ENCODE measurements at places on chromosomes 16 and 17.

DNA sequence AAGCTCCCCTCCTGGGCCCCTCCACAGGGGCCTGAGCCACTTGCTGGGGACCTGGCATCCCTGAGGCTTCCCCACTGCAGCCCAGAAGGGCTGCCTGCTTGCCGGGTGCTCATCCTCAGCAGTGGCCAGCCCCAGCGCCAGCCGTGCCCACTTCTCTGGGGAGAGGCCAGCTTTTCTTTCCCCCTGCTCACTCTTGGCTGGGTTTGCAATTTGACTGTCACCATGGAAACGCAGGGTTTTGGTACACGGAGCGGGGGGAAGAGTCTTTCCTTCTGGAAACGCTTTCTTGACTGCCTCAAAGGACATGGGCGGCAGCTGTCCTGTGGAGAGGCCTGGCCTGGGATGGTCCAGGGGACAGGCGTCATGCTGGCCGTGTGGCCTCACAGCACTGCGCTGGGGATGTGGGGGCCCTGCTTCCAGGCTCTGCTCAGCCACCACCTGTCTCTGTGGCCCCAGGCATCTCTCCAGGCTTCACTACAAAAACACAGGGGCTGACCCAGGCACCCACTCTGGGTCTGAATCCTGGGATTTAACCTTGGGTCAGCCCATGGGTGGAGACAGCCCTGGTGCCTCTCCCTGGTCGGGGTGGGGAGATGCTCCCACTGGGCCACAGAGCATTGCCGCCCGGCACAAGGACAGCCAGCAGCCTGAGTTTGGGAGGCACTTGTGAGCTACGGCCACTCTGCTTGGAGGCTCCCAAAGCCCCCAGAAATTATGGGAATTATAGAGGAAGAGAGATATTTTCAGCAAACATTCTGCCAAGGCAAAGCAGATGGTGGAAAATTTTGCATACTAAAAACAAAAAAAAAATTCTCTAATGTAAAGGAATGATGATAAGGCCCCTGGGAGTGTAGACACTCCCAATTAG is 45.9 kb upstream of the DOC2B start:
- no peak for DNase-seq

- no peak for DNase-seq
Observed at GRCh38 chr17:16987066-16987829, 15.3 kb upstream of the TNFRSF13B start.

- no peak for DNase-seq
Observed at GRCh38 chr17:82840431-82840831, 609 bp upstream of the ZNF750 start.

DNA sequence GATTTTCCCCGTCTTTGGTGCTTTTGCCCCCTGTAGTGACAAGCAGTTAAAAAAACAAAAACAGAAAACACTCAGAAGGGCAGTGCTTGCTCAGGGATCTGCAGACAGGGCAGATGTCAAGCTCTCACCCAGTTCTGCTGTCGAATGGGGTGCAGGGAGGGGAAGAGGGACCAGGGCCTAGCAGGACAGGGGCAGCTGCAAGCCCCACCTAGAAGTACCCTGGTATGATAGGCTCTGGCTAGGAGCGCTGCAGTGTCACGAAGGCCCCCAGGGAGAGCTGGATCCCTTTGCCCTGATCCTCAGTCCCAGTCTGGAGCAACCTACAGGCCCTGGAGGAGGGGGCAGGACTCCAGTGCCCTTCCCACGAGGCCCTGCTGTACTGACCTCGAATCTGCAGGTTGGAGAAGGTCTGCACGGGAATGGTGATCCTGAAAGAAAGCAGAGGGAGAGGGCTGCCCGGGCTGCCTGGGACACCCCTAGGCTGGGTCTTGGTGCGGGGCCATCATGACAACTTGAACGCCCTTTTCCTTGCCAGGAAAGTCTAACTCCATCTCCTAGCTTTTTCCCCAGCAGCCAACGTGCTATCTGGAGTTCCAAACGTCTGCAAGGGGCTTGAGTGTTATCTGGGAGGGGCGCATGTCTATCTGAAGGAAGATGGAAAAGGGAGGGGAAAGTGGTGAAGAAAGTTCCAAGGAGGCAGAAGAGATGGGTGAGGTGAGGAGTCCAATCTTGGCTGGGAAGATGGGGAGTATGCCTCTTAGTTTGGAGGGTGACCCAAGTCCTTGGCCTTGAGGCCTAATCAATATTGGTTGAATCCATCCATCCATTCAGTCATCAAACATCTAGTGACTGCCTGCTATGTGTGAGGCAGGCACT is 4.8 kb downstream of the GFAP start:
- no peak for DNase-seq

GRCh38 chr16:27639561-27640276 is 89.8 kb downstream of the KATNIP start:
- DNase-seq: no peak

DNA sequence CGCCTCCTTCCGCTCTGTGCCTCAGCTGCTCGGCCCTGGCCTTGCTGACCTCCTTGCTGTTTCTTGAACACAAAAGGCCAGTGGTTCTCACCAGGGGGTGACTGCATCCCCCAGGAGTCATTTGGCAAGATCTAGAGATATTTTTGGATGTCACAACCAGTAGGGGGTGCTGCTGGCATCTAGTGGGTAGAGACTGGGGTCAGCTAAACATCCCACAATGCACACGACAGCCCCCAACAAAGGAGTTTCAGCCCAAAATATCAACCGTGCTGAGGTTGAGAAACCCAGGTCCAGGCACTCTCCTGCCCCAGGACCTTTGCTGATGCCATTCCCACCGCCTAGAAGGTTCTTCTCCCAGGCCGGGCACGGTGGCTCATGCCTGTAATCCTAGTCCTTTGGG is 39.7 kb downstream of the ABCC6 start:
- DNase-seq: no peak

- DNase-seq: no peak
Observed at GRCh38 chr16:64933885-64934284, 188.0 kb downstream of the CDH11 start.

DNA sequence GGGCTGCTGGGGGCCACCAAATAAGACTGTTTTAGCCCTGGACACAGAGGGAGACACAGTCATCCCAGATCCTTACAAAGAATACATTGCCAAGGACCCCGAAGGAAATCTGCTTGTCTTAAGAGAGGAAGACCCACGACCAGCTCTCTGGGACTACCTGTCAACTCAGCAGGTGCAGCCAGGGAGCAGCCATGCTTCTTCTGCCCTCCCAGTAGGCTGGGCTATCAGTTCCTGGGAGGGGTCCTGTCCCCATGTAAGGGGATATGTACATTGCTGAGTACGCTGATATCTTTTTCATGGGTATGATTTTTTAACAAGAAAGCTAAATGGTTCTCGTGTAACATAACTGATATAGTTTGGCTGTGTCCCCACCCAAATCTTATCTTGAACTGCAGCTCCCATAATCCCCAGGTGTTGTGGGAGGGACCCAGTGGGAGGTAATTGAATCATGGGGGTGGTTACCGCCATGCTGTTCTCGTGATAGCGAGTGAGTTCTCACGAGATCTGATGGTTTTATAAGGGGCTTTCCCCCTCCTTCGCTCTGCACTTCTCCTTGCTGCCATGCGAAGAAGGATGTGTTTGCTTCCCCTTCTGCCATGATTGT is 11.3 kb downstream of the SSTR2 start:
- DNase-seq: no peak

- DNase-seq: no peak
Observed at GRCh38 chr16:86929057-86929871, 350.9 kb downstream of the FOXL1 start.

GRCh38 chr16:54462771-54463170 is 176.2 kb upstream of the IRX3 start:
- no peak for DNase-seq

DNA sequence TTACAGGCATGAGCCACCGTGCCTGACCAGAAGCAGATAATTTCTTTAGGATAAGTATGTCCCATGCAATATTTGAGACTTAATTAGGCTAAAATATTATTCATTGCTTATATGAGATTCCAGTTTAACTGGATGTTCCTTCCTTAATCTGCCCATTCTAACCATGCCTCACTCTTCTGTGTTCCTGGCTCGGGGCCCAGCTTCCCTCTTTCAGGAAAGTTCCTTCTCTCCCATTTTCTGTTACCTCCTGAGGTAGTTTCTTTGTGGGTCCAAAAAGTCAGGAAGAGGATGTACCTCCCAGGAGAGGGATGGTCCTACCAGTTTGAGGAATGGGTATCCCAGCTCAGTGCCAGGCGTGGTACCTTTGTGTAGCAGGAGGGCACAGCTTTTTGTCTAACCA is 23.3 kb downstream of the UNK start:
- no peak for DNase-seq

DNA sequence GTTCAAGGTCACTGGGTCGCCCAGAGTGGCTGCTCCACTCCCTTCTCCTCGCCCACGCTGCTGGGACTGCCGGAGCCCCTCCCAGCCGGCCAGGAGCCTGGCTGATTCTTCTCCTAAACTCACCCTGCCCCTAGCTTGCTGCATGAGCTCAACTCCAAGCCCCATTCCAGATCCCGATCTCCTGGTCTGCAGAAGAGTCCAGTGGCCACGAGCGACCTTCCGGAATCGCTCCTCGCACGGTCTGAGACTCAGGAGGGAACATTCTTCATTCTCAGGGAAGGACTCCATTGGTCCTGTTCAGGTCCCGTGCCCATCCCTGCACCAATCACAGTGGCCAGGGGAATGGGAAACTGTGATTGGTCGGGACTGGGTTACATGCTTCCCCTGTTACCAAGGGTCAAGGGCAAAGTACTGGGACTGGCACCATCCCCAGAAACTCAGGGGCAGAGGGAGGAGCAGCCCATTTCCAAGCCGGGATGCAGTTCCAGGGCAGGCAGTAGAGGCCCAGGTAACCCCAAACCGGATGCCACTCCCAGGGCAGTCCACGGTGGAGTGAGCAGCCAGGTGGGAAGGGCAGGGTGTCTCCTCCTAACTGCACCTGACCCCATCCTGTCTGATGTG is 24.5 kb upstream of the CIBAR2 start:
- DNase-seq: no peak

DNA sequence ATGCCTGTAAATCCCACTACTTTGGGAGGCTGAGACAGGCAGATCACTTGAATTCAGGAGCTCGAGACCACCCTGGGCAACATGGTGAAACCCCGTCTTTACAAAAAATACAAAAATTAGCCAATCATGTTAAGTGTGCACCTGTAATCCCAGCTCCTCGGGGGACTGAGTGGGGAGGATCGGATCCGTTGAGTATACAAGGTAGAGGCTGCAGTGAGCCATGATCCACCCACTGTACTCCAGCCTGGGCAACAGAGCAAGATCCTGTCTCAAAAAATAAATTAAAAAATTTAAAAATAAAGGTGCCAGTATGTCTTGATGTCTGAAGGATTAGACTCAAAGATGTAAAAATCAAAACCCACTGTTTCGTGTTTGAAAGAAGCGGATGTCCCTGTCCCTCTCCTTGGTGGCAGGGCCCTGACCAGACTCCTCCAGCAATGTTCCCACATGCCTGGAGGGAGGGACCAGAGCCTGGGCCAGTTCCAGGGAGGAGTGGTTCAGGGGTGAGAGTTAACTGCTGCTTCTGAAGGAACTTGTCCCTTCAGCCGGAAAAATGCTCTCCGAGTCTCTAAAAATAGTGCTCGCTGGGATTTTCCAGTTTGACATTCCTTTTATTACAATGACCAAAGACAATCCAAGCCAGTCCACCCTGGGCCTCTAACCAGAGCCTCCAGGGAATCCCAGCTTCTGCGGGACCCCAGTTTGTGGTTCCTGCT is 9.4 kb upstream of the CMTM4 start:
- no peak for DNase-seq

DNA sequence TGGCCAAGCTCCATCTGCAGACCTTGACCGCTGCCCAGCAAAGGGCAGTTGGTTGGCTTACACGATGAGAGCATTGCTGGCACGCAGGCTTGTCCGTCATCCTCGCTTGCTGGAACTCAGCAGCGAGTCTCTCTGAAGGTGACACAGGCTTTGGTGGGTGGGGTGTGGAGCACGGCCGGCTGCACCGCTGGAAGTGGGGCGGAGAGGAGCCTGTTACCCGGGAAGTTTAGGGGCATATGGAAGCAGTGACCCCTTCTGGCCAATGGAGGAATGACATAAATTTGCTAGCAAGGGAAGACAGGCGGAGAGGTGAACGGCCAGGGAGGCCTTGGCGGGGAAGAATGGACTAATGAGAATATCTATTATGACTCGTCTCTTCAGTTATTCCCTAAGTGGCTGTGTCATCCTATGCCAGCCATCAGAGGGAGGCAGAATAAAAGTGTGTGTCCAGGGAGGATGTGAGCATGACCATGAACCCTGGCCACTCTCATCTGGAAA is 65.9 kb upstream of the SDK2 start:
- peak; percentile 42 for DNase-seq

GRCh38 chr17:74491626-74492025 is 25.2 kb downstream of the CD300A start:
- DNase-seq: no peak

DNA sequence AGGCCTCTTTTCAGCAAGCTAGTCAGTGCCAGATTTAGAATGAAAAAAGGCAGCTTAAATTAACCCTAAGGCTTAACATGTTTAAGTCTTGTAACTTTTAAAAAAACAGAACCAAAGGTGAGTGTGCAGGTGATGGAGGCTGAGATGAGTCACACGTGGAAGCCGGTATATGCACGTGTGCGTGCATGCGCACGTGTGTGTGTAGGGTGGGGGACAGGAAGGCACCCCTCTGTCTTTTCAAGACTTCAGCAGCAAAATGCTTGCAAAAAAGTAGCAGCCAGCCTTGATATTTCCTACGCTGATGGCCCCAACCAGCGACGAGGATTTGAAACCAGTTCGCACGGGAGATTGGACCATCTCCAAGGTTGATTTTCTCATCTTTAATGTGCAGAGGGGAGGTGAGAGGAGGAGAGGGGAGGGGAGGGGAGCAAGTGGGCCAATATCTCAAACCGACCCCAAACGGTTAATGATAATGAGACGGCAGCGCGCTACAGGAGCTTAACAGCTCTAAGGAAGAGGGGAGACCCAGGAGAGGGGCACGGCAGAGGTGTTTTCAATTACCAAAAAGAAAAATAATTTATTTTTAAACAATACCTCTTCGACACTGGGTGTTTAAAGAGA is 154.7 kb downstream of the ZNF423 start:
- no peak for DNase-seq

DNA sequence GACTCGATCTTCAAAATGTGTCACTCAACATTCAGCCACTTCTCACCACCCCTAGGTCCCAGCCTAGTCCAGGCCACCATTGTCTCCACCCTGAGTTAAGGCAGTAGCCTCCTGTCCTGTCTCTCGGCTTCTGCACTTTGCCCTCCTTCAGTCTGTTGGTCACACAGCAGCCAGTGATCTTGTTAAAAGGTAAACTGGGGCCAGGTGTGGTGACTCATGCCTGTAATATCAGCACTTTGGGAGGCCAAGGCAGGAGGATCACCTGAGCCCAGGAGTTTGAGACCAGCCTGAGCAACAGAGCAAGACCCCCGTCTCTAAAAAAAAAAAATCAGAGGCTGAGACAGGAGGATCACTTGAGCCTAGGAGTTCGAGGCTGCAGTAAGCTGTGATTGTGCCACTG is 25.8 kb downstream of the WWP2 start:
- no peak for DNase-seq

GRCh38 chr17:836151-836550 is 54.0 kb downstream of the MRM3 start:
- DNase-seq: no peak

GRCh38 chr16:4323845-4324488 is 8.1 kb downstream of the GLIS2 start:
- DNase-seq: no peak

DNA sequence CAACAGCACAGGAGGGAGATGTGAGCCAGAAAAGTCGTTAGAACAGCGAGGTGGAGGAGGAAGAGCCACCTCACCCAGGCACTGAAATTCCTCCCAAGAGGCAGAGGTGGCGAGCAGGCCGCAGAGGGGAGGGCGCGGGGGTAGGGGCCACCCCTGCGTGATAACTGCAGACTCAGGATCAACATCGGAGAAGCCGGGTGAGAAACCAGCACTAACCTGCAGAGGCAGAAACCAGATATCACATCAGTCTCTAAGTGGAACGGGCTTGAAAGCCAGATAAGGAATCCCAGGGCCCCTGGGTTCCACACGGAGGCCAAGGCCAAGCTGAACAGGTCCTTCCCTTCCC is 39.4 kb upstream of the ZC3H18 start:
- no peak for DNase-seq
